ENCODE measurements at places on chromosomes 11 and 22.

DNA sequence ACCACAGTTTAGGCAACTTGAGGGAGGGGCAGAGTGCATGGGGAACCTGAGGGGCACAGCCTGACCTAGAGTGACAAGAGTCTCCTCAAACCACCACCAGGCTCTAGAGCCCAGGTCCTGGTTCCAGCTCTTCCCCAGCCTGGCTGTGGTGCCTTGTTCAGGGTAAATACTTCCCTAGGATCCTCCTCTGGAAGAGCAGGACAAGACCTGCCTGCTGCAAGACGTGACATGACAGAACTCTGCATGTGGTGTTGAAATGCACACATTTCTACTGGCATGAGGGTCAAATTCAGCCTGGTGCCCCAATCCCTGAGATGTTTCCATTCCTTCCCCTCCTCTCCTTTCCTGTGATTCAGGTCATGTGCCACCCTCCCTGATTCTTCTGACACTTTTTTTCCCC is 3.3 kb downstream of the SEC14L2 start:
- DNase-seq: no peak

- DNase-seq: peak; percentile 40
Observed at GRCh38 chr11:35246745-35247144, 107.8 kb downstream of the CD44 start.

- DNase-seq: no peak
Observed at GRCh38 chr22:17774206-17774925, at the start of gene BID. Gene BID, minus strand, starts transcription at chr22:17774469. Its CDS starts 24,353 bp downstream, at chr22:17750116.

- no peak for DNase-seq
Observed at GRCh38 chr11:2328656-2329354, 27.0 kb downstream of the TSPAN32 start.

DNA sequence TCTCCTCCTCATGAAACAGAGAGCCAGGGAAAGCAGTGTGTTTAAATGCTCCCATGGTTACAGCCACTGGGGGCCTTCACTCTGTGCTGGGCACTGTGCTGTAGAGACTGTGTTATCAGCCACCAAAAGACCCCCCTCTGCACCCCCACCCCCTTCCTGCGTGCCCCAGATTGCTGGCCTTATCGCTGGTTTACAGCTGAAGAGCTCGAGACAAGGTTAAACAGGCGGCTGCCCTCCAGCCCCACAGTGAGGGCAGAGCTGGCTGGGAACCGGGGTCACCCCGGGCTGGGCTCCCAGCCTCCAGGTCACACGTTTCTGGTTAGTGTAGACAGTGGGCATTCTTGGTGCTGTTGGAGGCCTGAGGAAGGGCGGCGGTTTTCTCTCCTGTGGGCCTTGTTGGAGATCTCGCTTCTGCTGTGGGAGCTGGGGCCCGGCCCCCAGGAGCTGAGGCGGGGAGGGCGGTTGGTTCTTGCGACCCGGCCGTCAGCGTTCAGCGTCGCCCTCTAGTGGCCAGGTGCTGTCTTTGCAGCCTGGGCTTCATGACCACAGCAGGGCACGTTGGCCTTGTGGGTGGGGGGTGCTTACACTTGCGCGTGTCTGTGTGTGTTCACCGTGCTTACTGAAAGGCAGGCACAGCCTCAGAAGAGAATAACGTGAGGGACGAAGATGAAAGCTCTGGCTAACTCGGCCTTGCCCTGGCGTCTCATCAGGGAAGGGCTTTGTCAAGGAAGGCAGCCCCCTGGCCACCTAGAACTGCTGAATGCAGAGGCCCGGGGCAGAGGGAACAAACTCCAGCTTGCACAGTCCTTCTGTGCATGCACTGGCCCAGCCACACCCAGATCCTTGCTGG is 40.8 kb downstream of the TBC1D22A start:
- DNase-seq: no peak

GRCh38 chr22:30982512-30982911 is 13.4 kb downstream of the TUG1 start:
- no peak for DNase-seq

- no peak for DNase-seq
Observed at GRCh38 chr11:20000351-20001134, 159.7 kb downstream of the DBX1 start.

DNA sequence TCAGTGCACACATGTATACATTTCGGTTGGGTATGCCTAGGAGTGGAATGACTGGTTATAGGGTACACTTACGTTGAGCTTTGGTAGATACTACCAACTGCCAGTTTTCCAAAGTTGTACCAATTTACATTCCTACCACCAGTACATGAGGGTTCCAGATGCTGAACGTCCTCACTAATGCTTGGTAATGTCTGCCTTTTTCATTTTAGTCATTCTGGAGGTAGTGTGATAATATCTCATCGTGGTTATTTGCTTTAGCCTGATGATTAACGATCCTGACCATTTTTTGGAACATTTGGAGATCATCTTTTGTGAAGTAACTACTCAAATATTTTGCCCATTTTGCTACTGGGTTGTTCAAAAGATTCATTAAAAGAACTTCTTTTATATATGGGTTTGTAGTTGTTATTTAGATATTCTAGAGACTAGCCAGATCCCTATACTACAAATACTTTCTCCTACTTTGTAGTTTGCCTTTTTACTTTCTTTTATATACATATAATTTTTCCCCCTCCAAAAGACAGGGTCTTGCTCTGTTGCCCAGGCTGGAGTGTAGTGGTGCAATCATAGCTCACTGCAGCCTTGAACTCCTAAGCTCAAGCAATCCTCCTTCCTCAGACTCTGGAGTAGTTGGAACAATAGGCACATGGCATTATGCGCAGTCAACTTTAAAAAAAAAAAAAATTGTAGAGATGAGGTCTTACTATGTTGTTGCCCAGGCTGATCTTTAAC is 62.1 kb downstream of the RBFOX2 start:
- DNase-seq: peak; percentile 82

DNA sequence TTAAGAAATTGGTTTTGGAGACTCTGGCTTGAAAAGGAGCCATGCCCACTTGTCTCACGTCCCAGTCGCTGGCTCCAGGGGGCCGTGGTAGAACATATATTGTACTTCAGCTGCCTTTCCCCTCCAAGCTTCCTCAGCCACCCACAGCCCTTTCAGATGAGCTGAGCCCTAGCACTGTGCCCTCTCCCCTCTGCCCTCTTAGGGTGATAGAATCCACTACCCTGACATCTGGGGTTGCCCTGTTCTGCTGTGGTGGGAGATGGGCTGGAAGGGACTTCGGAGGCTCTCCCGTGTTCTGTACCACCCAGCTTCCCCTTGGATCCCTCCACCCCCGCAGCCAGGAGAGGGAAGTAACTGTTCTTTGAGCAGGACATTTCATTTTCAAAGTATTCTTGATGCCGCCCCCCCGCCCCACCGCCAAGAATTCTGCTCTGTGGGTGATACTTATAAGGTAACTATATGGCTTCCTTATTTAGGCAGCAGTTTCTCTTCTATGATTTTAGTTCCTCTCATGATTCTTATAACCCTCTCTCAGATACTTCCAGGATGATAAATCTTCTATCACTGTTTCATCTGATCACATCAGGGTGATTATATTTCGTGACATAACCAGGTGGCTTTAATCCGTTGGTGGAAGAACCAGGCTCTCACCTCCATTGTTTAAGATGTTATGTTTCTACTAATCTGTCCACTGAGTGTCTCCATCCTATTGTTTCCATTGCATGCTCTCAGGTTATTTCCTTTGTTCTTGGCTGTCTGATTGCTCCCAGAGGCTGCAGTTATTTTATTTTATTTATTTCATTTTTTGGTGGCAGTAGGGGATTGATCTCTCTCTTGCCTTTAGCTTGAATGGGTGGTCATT is 24.1 kb downstream of the ZBTB16 start:
- no peak for DNase-seq

GRCh38 chr22:47175151-47176025 is 412.9 kb downstream of the TBC1D22A start:
- DNase-seq: no peak

- peak; percentile 68 for DNase-seq
Observed at GRCh38 chr11:66327171-66328030, 8.8 kb downstream of the RIN1 start.

DNA sequence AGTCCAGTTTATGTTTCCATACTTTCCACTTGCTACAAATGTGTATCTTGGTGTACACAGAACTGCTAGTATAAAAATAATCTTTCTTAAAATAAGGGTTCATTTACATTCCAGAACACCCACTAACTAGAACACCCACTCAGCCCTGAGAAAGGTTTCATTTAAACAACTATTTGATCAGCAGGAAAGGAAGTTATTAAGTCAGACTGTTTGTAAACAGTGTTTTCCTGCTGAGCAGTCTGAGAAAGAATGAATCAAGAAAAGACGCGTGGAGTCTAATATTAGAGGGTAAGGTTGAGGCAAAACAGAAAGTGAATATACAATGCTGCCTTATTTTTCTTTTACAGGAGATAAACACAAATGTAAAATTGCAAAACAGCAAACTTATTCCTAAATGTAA is 32.7 kb downstream of the NARS2 start:
- DNase-seq: no peak

All from HFFc6 (cell line).